ENCODE measurements at places on chromosomes 5 and 9. TPM values are rescaled to one million over a fixed set of nuclear protein-coding genes. Genes with fewer than 3 reads are reported as not detected.

- DNase-seq: no peak
Observed at GRCh38 chr5:125189531-125189941, 443.1 kb upstream of the ZNF608 start.

DNA sequence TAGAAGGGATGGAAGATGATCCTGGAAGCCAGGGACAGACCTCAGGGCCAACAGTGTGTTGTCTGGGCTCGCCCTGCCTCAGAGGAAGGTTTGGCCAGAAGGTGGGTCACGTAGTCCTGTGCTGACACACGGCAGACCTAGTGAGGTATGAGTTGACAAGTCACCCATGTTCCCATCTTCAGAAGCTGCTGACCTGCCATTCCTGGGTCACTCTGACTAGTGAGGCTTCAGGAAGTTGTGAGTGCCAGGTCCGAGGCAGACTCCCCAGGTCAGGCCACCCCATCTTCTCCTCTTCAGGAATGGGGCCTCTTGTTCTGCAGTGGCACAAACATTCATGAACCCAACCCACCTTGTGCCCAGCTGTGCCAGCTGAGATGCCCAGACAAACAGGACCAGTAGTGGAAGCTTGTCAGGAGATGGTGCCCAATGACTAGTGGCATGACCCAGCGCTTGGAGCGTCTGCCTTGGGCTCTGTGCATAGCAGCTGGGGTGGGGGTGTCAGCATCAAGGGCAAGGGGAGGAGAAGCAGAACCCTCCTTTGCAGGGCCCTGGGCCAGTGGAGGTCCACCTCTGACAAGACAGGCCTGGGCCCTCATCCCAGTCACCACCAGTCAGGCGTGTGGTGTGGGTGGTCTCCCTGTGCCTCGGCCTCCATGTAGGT lies 16.8 kb upstream of the ANGPTL2 start:
- no peak for DNase-seq

DNA sequence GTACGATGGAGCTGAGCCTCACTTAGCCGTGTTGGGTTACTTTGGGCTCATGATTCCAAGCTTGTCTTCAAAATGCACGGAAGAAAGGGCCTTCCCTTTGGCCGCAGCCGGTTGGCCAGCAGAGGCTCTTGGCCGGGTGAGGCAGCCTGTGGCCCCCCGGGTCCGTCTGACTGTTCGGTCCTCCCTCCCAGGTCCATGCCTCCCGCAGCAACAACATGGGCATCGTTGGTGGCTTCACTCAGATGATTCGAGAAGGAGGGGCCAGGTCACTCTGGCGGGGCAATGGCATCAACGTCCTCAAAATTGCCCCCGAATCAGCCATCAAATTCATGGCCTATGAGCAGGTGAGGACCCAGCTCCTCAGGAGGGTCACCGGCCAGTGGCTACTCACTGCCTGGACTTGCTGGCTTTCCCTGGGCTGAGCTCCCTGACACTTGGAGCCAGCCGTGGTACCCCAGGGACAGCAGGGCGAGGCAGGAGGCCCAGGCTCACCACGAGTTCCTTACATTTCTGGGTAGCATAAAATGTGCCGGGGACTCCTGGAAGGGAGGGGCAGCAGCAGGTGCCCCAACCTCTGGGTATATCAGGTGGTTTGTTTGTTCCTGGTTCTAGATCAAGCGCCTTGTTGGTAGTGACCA lies 21.9 kb downstream of the PTGES2 start:
- DNase-seq: no peak

Gene SLC6A3
- total RNA-seq: 0.61 TPM

Gene ACSL6
- 1.6 TPM for total RNA-seq

DNA sequence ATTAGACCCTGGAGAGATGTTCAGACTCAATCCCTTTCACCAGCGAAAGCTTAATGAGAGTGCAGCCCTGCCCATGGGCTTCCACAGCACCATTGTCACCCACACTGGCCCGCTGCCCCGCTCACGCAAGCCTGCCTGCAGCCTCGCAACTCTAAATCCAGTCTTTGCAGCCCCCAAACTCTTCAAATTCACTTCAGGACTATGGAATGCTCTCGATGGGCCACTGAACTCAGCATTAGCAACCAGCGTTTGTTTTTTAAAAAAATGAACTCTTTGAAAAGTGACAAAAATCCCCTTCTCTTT lies 17.1 kb downstream of the DCANP1 start:
- DNase-seq: peak; percentile 15

Gene REEP2
- total RNA-seq: 49.0 TPM

DNA sequence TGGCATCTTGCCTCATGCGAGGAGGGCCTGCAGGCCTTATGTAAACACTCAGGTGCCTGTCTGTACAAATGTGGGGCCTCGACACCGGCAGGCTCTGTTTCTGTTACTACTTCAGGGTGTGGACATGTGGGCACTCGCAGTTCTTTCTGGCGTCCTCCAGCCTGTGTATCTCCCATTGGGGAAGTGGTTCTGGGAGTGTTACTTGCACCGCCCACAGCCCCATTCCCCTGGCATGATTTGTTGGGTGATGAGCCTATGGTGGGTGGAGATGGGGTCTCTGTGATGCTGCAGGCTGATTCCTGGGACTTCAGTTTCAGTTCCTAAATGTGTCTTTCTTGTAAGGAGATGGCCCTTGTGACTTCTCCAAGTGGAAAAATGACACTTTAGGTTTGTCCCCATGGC lies 82.1 kb upstream of the PITX1 start:
- no peak for DNase-seq

Gene PAEP
- not detected for total RNA-seq

- peak; percentile 60 for DNase-seq
Observed at GRCh38 chr9:113349445-113350094, at the start of gene BSPRY. TSS of gene BSPRY (plus strand) at chr9:113349541. CDS start at chr9:113349580, 39 bp downstream.

DNA sequence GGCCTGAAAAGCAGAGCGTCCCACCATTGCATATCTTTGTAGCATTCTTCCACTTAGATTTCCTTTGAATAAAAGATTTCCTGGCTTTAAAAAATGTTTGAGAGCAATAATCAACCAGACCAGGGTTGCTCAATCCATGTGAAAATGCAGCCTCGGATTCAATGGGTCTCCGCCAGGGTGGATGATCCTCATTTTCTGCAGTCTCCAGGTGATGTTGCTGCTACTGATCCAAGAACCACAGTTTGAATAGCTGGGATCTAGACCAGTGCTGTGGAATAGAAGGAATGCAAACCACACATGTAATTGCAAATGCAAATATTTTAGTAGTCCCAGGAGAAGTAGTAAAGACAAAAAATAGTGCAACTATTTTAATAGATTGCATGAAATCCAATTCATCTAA lies 317.6 kb downstream of the IRX1 start:
- no peak for DNase-seq

GRCh38 chr9:4742246-4742645 lies 1.2 kb upstream of the AK3 start:
- DNase-seq: no peak

Gene MACIR
- total RNA-seq: 11.0 TPM

Gene VAV2
- total RNA-seq: 58.9 TPM

Gene SPINK6
- not detected for total RNA-seq

Gene FRRS1L
- 3.3 TPM for total RNA-seq

DNA sequence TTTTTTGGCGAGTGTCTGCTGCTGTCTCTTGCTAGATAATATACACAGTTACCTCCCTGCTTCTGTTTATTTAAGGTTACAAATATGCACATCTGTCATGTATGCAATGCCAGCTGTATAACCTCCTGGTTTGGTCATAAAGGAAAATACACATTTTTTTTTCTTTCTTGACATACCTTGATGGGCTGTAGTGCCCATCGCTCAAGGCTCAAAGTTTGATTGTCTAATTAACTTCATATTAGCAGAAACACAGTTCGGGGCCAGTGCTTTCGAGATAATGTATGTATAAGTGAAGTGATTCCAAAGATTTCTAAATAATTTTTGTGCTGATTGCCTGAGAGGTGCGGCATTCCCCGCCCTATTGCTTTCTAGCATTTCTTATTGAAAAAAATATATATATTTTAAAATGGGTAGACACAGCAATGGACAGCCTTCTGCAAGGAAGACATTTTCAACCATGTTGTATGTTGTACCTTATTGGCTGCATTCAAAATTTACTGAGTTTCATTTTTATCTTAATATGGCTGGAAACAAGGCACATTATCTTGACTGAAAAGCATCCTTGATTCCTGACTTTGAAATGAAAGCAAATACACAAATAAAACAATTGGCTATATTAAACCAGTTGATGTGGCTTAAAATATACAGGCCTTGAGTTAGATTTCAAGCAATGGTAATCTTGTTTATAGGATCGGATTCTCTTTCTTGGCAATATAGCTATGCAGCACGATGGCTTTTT lies 206.2 kb downstream of the MEF2C start:
- DNase-seq: no peak

DNA sequence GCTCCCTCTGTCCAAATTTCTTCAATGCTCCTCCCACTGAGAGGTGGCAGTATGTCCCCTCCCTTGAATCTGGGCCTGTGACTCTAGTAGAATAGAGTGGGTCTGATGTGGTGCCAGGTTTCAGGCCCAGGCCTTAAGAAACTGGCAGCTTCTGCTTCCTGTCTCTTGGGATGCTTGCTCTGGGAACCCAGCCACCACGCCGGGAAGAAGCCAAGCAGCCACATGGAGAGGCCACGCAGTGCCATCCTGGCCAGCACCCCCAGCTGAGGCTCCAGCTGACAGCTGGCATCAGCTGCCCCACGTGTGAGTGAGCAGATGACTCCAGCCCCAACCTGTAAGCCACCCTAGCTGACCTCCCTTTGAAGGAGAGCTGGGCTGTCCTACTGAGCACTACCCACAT lies 7.3 kb upstream of the TSPAN17 start:
- DNase-seq: no peak
